ENCODE measurements at places on chromosomes 2 and 18.

- peak; percentile 55 for DNase-seq
These were observed 42.3 kb downstream of the SLC4A1AP start for GRCh38 chr2:27705851-27706622.

DNA sequence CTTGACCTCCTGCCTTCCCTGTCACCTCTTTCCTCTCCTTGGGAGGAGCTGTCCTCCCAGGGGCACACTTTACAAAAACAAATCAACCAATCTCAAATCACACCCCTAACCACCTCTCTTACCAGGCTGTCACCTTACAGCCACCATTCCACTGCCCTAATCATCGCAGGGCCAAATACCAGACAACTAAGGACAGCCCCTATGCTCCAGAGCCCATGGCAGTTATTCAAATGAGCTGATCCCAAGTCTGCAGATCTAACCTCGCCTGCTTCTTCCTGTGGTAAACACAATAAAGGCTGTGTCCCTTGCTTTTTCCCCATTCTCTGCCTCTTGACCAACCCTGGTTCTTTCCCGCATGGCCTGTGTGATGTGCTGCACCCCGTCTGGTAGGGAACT is 154.2 kb upstream of the CNTNAP5 start:
- no peak for DNase-seq

DNA sequence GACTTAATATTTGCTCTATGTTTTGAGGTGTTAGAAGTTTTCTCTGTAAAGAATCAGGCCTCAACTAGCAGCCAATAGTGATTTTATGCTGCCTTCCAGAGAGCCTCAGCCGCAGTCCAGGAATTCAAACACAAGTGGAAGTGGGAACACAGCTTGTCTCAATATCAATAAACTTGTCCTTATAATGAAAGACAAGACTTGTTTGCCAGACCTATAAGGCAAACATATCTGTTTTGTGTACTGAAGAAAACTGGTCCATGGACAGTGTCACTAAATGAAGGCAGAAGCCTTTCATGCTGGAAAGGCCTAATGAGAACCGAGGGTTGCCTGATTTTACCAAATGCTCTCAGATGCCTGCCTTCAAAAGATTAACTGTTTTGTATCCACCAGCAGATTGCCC is 182.2 kb downstream of the EPHA4 start:
- DNase-seq = no peak

GRCh38 chr2:217325251-217325650 is 465.4 kb upstream of the TNP1 start:
- no peak for DNase-seq

DNA sequence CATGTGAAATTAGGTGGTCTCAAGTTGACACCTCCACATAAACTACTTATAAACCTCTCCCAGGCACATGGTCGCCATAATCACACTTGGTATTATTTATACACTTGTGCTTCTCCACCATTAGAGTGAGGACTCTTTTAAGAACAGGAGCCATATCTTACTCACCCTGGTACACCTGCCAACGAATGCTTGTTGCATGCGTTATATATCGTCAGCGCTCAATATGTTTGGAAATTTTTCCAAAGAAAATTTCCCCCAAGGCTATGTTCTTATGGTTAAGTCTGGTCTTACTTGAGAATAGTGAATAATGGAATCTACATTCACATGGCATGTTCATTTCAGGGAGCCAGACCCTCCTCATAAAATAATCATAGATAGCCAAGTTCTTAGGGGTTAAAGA is 271.7 kb downstream of the BCL11A start:
- no peak for DNase-seq

DNA sequence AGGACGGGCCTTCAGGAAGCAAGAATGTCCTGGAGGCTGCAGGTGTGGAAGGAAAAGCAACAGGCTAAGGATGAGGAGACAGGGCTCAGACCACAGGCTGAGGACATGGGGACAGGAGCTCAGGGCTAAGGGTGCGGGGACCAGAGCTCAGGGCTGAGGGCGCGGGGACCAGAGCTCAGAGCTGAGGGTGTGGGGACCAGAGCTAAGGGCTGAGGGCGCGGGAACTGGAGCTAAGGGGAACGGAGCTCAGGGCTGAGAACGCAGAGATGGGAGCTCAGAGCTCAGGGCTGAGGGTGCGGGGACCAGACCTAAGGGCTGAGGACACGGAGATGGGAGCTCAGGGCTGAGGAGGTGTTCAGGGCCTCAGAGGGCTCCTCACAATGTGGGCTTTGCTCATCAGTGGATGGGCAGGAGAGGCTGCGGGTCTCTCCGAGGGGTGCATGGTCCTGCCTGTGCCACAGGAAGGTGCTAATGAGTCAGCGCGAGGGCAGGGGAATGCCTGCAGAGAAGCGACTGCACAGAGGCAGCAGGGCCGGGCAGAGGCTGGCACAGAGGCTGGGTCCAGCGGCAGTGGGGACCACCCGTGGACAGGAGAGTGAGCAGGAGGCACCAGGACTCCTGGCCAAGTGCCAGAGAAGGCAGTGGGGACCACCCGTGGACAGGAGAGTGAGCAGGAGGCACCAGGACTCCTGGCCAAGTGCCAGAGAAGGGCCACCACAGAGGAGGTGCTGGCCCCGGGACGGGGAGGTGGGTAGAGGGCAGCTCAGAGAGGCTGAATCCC is 271.7 kb downstream of the TWIST2 start:
- no peak for DNase-seq

DNA sequence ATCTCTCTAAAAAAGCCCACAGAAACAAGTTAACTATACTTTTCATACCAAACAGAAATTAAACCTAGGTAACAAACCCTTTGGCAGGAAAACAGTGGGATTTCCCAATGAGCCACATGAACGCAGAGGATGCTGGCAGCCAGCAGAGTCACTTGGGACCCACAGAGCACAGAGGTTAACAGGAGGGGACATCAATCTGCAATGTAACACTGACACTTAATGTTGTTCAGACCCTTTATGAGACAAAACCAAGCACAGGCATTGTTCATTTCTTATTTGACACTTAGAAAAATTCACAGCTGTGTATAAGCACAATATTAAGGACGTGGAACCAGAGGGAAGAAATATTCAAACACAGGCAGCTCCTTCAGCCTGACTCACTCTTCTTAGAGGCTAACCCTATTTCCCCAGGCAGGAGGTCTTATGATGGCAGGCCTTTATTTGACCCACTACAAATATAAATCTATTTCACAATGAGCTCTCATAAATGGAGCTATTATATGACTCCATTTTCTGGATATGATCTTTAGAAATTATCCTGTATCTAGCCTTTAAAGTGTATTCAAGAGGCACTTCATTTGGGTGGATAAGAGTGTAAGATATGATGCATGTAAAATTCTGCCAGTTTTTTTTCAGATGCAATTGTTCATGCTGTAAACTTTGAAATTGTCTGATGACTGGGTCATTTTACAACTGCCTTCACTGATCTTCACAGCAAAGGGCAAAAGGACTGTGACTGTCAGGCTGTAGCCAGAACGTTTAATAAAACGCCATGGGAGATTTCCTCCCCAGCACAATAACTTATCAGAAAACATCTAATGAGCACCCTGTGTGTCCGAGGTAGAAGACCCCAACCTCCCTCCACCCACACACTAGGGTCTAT is 132.8 kb upstream of the SATB2 start:
- no peak for DNase-seq
